H1 (cell line): ENCODE measurements at places on chromosomes 3 and 15.

DNA sequence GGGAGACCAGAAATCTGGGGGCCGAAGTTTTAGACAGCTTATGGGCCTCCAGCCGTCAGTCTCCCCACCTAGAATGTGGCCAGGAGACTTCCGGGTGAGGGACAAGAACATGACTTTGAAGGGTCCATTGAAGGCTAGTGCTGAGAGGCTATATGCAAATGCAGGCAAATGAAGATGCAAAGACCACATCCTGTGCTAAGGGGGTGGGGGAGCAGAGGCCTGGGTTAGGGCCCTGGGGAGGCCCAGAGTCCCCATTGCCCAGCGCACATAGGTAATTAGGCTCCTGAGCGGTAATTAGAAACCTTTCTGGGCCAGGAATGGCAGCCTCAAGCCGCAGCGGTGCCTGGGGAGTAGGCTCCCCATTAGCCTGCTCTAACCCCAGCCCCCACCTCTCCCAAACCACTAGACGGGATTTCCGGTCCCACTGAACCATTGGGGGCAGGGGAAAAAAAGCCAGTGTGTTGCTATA is 6.8 kb downstream of the CSK start:
- no peak for DNase-seq

DNA sequence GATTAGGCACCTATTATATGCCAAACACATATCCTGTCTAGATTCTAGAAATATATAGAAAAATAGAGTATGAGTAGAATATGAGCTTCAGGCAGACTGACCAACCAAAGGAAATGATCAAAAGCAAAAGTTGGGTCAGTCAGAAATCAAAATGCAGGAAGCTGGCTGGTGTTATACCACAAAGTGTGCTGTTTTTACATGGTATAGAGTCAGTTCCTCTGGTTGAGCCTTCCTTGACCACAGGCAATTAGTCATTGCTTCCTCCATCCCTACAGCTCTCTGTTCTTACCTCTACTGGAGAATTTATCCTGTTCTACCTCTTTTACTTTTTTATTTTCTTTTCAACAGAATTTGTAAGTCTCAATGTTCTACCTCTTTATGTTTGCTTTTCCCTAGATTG is 149.8 kb downstream of the TMCO5A start:
- DNase-seq = no peak

DNA sequence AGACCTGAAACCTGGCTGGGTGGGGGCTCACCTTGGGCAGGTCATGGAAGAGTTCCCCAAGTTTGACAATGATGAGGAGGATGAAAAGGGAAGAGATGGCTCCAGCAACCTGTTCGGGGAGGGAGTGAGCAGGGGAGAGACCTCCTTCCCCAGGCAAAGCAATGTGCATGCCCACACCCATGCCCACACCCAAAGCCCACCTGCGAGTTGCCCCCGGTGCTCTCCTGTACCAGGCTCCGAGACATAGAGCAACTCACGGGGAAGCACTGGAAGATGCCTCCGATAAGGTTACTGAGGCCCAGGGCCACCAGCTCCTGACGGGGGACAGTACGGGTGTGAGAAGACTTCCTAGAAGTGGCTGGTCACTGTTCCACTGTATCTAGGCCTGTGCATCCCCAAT is 4.9 kb downstream of the SLC26A6 start:
- DNase-seq = no peak

DNA sequence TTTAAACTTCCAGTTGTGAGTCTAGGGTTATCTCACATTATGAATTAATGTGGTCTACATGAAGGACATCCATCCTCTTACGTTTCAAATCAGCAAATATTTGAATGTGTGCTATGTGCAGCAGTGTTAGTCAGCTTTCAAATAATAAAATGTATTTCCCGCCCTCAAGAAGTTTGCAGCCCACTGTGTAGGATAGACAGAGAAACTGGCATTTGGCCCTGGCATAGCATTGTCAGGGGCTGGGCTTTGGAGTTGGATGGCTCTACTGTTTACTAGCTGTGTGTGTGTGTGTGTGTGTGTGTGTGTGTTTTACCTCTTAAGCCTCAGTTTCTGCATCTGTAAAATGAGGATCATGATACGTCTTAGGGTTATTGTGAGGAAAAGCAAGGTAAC is 400.5 kb upstream of the C2CD4B start:
- no peak for DNase-seq

GRCh38 chr15:78212008-78212407 is 22.4 kb downstream of the ACSBG1 start:
- DNase-seq = no peak

GRCh38 chr3:52798978-52799476 is 4.4 kb downstream of the ITIH3 start:
- peak; percentile 87 for DNase-seq

DNA sequence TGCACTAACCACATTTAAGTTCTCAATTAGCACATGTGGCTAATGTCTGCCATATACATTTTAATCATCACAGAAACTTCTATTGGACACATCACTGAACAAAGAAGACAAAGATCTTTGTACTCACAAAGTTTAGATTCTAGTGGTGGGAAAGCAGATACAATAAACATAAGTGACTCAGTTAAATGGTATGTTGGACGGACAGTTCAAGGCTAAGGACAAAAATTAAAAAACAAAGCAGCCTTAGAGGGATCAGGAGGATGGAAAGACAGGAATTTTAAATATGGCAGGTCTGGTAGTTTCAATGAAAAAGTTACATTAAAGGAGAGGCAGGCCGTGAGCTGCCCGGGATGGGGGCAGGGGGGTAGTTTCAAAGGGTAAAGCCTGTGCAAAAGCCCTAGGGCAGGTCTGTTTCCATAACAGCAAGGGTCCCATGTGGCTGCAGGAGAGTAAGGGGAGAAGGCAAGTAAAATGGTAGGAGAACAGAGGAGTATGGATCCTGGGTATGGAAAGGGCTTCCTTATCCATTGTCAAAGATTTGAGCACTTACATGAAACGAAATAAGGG is 220.7 kb downstream of the FHIT start:
- DNase-seq = no peak

DNA sequence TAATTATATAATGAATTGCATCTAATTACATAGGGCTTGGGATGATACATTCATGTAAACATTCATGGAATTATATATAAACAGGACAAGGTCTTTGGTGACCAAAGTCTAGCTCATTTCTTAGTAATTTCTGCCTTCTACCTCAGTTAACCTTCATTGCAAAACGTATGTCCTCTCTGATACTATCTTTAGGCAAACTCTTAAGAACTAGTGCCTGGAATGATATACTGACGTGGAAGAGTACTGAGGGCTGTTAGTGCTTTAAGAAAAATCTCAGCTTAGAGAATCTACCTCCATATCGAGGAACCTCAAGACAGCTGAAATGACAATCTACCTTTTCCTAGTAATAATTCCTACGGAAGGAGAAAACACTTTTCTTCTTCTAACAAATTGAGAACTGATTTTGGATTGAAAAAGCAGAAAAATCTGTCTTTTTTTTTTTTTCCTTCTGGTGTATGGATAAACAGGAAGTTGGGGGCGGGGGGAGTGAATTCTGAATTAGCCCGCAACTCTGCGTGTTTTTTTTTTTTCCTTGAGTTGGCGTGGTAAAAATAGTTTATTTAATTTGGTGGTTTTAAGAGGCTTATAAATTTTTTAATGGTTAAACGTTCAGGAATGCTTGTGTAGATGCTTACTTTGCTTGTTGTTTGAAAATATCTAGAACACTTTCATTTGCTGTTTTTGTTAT is 43.2 kb downstream of the RARB start:
- no peak for DNase-seq

DNA sequence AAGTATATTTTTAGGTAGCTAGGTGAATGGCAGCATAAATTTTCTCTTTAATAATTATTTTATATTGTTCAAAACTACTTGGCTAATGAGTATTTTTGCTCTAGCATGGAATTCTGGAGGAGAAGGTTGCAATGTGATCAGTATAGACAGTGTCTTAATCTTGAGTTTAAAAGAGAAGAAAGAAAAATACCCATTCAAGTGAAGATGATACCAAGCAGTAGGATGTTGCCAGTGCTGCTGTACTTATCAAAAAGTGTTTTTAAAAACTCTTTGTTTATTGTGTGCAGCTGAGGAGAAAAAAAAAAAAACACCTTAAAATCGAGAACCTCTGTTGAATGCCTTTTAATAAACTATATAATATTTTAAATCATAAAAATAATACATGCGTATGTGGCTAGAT is 47.9 kb downstream of the STT3B start:
- no peak for DNase-seq

DNA sequence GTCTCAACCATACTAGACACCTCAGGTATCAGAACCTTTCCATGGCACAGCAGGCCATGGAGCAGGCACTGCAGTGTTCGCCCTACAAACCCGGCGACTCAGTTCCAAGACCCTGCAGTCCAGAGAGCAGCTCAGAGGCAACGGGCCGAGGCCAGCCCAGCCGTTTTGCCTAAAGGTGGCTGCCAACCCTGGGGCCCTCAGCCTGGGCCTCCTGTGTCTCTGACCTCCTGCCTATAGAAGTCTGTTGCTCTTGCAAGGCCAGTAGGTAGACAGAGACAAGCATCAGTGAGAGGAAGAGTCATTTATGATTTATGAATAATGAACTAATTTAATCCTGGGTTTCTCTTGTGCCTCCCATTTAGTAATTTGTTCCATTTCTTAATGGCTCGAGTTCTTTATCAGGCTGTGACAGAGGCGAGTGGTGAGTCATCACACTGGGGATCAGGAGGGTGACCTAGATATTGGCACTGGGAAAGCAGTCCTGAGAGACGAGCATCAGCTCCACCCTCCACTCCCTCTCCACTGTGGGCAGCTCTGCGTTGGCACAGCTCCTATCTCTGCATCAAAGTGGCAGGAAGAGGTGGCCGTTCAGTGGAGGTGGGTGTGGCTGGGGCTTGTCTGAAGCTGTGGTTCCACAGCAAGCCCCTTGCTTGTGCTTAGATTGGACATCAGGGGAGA is 79.8 kb downstream of the ABHD5 start:
- no peak for DNase-seq

DNA sequence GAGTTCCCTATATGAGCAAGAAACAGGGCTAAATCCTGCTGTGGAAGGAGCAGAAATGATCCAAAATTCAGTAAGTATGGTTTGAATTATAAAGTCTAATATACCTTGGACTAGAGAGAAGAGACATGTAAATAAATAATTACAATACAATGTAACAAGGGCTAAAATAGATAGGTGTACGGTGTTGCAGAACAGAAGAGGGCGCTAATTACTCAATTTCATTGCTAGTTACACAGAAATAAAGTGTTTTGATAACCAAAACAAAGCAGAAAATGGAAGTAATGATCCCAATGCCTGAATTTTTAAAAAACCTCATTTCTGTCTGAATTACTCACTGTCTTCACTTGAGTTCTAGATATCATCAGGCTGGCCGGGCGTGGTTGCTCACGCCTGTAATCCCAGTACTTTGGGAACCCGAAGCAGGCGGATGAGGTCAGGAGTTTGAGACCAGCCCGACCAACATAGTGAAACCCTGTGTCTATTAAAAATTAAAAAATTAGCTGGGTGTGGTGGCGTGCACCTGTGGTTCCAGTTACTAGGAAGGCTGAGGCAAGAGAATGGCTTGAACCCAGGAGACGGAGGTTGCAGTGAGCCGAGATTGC is 8.3 kb upstream of the PLCH1 start:
- no peak for DNase-seq

GRCh38 chr3:171614318-171614921 is 154.2 kb upstream of the TNIK start:
- peak; percentile 29 for DNase-seq
